ENCODE measurements at places on chromosomes 3 and 15.

- no peak for DNase-seq
Measured at GRCh38 chr3:183871541-183871940, 13.1 kb downstream of the PARL start.

GRCh38 chr15:60126200-60126599 is 122.1 kb downstream of the FOXB1 start:
- DNase-seq, result no peak

DNA sequence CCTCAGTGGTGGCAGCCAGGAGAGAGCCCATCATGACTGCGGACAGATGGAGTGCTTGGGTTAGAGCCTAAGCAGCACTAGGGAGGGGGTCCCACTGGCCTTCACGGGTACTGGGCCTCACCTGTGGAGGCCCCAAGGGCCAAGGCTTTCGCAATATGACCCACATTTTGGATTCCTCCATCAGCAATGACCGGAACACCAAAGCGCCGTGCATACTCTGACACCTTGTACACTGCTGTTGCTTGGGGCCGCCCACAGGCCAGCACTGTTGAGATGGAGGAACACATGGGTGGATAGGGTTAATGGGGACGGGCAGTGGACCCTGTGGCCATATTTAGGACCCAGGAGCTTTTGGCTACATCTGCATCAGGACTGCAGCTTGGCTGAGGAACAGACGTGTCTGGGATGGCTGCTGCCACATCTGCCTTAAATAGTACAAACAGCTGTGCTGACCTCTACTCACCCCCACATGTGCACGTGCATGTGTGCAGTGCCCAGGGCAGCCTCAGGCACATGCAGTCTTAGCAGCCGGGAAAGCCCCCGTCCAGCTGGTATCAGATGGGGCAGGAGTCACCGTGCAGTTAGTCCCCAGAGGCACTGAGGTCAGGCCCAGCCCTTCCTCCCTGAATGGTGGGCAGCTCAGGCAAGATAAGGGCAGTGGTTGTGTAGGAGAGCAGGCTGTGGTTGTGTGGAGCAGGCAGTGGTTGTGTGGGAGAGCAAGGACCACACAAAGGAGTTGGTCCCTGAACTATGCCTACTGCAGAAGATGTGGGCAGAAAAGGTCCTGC is 3.3 kb downstream of the NDUFAF3 start:
- no peak for DNase-seq

- no peak for DNase-seq
Measured at GRCh38 chr3:192249516-192249915, 477.8 kb downstream of the FGF12 start.

GRCh38 chr15:75145027-75145841 is 56.4 kb upstream of the C15orf39 start:
- DNase-seq, result no peak

- DNase-seq, result no peak
Measured at GRCh38 chr3:36893137-36893557, 51.7 kb downstream of the TRANK1 start.

GRCh38 chr3:106880206-106880605 is 497.0 kb upstream of the CCDC54 start:
- DNase-seq, result no peak

GRCh38 chr3:130558366-130558765 is 41.4 kb downstream of the COL6A6 start:
- no peak for DNase-seq

GRCh38 chr15:30008156-30008555 is 74.6 kb upstream of the GOLGA8J start:
- no peak for DNase-seq

GRCh38 chr3:60325610-60326170 is 925.6 kb downstream of the FHIT start:
- no peak for DNase-seq

- DNase-seq, result no peak
Measured at GRCh38 chr15:65306551-65306950, 2.1 kb downstream of the RNU5B-1 start.

GRCh38 chr3:8320711-8321458 is 180.7 kb upstream of the LMCD1 start:
- DNase-seq, result no peak

- no peak for DNase-seq
Measured at GRCh38 chr15:78162038-78162437, 12.9 kb downstream of the IDH3A start.

DNA sequence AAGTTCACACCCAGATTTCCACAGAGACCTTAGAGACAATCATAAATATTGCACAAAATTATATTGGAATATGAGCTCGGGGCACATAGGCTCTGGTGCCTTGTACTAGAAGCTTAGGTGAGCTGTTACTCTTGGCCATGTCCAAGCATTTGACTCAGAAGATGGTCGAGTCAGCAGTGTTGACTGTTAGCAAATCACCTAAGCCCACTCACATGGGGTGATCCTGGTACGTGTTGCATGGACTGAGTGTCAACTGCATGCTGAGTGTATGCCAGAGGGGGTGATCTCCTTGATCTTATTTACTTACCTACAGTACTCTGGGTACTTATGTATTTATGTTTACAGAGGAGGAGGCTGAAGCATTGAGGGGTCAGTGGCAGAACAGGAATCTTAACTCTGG is 14.0 kb downstream of the SMAD3 start:
- no peak for DNase-seq

- DNase-seq, result no peak
Measured at GRCh38 chr3:176090727-176091126, 1106.6 kb downstream of the TBL1XR1 start.

DNA sequence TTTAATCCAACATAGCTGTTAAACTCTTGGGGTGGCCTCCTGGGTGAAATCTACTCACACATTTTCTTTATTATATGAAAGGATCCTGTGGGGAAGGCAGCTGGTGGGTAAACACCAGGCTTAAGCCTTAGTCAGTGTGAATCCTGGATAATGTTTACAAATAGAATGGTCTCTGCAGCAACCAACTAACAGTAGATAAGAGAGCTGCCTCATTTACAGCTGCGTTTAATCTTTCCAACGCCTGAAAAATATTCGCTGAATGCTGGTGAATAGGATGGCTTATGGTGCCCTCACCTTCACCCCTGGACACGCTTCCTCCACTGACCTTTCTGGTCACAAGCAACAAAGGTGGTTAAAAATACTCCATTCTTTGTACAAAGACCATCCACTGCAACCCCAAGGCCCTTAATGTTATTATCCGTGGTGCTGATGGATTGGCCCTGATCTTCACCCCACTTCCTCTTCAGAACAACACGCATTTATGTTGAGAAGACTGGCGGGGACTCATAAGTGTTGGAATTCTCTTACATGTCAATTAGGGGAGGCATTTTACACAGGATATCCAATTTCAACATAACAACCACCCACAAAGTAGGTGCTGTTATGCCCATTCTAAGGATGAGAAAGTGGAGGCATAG is 120.0 kb upstream of the FRMD4B start:
- no peak for DNase-seq

DNA sequence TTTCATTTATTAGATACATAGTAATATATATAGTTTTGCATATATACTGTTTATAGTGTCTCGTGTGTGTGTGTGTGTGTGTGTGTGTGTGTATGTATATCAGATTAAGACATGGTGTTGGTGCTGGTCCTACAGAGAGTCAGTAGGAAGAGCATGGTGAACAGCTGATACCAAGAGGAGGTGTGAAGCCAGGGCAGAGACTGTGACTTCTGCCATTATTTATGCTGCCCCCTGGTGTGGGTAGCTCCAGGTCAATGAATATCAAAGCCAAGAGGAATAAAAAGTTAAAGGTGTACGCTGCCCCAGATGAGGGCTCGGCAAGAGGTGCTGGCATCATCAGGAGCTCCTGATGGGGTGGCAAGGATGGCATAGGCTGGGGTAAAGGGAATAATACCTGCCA is 299.5 kb upstream of the RASGRP1 start:
- DNase-seq, result no peak

DNA sequence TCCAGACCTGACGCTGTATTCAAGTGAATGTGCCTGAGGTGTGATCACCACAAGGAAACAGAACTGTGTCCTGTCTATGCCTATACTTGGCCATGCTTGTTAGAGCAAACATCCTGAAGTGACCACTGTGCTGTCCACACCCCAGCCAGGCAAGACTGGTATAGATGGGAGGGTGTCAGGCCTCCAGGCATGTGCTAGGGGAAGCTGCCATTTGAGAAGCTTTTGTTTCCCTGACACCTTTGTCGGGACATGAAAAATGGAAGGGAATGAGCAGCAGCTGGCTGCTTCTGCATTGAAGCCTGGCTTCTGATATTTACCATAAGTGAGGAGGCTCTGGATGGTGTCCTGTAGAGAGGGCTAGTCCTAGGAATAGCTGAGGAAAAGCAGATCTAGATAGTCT is 106.2 kb downstream of the CPNE4 start:
- DNase-seq, result no peak

DNA sequence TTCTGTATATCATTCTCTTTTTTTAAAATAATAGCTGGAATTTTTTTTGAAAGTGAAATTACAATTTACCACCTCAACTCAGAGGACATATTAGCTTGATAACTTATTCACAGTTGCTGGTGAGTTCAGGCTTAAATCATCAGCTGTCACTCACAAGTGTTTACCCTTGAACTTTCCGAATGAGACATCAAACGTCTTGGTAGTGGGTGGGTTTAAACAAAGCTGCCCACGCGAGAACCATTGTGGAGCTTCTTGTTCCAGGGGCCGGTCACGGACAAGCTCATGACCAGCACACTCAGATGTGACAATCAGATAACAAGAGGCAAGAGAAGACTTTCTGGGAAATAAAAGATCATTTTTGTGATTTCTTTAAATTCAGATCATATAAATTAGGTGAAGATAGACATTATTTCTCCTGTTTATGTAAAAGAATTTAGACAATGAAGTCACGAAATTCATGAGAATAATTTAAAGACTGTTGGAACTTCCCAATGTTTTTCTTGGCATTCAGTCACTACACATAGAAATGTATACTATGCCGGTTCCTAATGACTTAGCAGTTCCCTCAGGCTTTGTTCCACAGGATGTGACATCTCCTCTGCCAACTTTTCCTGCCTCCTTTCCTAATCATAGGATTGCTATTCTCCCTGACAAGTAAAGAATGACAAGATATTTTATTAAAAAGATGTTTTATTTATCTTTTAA is 29.3 kb downstream of the BTD start:
- no peak for DNase-seq

DNA sequence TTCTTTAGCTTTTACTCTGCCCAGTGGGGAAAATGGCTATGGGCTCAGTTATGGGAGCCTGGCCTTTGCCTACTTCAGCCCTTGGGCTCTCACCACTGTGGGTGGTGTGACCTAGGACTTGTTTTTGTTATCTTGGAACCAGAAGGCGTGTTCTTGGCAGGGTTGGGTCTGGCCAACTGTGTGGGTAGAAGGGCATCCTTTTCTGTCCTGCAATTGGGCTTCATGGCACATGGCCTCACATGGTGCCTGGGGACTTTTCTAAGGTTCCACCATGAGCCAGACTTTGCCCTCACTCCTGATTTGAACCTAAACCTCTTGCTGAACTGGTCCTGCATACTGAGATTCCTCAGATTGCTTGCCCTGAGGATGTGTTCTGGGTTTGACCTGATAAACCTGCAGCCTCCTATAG is 1.7 kb downstream of the GLYCTK start:
- DNase-seq, result no peak

GRCh38 chr15:95024351-95024750 is 793.0 kb downstream of the MCTP2 start:
- no peak for DNase-seq

DNA sequence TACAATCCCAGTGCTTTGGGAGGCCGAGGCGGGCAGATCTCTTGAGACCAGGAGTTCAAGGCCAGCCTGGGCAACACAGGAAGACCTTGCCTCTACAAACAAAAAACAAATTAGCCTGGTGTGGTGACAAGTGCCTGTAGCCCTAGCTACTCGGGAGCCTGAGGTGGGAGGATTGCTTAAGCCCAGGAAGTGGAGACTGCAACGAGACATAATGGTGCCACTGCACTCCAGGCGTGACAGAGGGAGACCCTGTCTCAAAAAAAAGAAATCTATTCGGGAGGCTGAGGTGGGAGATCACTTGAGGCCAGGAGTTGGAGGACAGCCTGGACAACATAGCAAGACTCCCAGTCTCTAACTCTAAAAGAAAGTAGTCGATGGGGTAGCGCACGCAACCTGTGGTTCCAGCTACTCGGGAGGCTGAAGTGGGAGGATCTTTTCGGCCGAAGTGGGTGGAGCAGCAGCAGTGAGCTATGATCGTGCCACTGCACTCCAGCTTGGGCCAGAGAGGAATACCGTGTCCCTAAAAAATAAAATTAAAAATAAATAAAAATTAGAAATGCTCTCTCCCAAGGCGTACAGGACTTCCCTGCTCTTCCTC is 775 bp downstream of the C3orf33 start:
- DNase-seq, result peak; percentile 0

DNA sequence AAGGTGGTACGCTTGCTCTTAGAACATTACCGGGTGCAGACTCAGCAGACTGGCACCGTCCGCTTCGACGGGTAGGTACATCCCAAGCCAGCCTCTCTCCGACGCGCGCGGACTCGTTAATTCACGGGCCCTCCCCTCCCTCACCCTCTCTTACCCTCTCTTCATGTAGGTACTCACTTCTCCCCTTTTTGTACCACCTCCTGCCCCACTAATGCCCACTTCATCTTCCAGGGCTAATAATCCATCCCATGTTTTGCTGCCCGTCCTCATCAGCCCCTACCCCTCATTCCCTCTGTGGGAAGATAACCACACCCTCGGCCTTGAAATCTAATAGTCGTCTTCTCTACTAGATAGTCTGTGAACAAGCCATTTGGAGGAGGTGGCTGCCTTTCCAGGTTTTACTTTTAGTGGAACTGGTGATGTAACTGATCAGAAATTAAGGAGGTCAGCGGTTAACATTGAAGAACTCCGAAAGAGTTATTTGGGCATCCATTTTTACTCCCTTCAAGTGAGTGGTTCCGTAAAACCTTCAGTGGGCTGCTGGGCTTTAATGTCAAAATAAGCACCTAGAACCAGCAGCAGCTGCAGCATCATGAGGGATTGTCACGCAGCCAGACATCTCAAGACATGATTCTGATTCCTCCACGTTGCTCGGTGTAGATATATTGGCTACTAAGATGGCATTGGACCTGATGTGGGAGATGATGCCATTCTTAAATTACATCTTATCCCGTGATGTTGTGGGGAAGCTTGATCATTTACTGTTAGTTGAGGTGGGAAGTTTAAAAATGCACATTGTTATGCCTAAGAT is 1.3 kb downstream of the FEM1B start:
- DNase-seq, result no peak

DNA sequence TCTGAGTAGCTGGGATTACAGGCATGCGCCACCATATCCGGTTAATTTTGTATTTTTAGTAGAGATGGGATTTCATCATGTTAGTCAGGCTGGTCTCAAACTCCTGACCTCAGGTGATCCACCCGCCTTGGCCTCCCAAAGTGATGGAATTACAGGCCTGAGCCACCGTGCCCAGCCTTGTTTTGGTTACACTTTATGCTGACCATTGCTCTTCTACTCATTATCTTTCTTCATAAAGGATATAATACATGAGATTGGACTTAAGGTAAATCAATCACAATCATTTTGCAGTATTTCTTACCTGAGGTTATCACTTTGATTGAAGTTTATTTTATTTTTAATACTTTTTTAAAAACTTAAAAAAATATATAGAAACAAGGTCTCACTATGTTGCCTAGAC is 2.2 kb upstream of the LEO1 start:
- DNase-seq, result no peak

Measured in activated T-helper 1 cell treated with Interleukin-2 at 50 U/mL for 16 hours (primary cell).